ENCODE measurements at places on chromosomes 16 and 17. TPM values are rescaled to one million over a fixed set of nuclear protein-coding genes. Genes with fewer than 3 reads are reported as not detected.

DNA sequence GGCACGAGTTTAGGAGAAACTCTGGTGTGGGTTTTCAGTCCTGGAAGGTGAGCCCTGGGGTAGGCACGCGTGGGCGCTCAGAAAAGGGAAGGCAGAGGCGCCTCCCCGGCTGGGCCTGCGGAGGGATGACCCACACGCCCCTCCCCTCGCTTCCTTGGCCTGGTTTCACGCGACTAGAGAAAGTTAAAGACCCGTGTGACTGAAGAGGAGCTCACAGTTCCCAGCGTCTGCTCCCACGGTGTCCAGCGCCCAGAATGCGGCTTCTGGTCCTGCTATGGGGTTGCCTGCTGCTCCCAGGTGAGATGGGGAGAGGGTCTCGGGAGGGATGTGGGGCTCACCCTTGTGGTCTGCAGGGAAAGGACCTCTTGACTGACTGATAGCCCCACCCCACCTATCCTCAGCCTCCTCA lies at the start of gene CD300LG:
TSS of gene CD300LG (plus strand) at position 214 of the 409 bp plus-strand sequence. CDS start at position 255, 41 bp downstream.
- DNase-seq: no peak

DNA sequence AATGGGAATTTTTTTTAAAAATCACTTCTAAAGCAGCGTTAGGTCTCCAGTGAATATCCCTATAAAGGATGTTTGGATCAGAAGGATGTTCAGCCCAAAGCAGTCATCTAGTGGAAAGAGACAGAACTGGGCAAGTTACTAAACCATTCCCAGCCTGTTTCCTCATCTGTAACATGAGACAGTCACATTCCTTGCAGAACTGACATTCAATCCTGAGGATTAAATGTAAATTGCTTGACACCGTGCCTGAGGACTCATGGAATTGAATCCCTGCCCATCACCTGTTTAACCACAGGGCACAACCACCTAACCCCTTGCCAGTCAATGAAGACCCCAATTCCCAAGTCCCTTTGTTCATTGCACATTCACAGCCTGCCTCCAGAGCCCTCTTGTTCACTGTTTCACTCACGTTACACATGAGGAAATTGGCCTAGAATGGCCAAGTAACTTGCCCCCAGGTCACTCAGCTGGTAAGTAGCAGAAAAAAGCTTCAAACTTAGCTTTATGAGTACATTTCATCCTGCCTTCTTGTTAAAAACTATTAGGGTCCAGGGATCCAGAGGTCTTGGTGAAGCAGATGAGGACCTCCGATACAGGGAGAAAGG lies 1.4 kb downstream of the CMTM2 start:
- no peak for DNase-seq

GRCh38 chr17:80374039-80374731 lies 40.8 kb upstream of the ENDOV start:
- no peak for DNase-seq

DNA sequence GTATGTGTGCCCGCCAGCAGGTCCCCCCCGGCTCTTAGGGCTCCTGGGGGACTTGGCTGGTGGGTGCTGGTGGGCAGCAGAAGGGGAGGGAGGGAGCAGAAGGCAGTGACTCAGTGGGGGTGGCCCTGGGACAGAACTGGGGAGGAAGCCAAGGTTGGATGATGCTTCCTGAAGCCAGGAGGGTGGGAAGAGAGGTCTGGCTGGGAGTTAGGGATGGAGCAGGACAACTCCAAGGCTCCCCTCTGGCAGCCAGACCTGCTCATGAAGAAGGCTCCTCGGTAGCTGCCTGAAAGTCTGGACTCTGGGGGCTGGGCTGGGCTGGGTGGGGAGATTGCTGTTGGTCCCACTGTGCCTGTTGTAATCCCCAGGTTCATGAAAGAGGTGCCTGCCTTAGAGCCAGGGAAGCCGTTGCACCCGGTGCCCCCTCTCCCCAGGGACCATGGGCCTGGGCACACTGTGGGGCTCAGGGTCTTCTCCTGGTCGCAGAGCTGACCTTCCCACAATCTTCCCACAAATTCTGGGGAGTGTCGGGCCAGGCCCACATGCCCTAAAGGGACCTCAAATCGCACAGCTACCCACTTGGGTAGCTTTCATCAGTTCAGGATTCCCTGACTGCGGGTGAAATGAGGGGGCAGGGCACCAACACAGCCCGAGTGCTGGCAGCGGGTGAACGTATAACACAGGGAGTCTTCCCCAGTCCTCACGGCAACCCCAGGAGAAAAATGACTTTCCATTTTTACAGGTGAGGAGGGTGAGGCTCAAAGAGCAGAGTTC lies 1.1 kb upstream of the PLEKHG4 start:
- no peak for DNase-seq

DNA sequence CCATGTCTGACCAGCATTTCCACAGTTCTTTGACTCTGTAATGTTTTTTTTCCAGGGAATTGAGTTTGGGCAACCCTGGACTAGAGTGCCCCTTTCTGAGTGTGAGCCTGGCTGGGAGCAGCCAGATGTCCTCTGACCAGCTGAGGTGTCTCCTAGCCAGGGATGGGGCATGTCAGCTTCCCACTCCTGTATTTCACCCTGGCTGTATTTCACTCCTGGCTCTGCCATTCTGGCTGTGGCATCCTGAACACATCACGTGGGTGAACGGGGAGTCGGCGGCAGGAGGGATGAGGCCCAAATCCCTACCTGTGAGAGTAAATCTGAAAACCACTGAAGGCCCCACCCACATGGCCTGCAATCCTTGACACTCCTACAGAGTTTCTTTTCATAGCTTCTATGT lies 31.3 kb downstream of the KDM8 start:
- no peak for DNase-seq

- no peak for DNase-seq
Measured at GRCh38 chr17:3956983-3957382, 7.3 kb downstream of the ATP2A3 start.

GRCh38 chr17:30376621-30377452 lies 1.9 kb upstream of the CPD start:
- peak; percentile 52 for DNase-seq

- no peak for DNase-seq
Measured at GRCh38 chr16:49524947-49525315, 151.3 kb downstream of the C16orf78 start.

DNA sequence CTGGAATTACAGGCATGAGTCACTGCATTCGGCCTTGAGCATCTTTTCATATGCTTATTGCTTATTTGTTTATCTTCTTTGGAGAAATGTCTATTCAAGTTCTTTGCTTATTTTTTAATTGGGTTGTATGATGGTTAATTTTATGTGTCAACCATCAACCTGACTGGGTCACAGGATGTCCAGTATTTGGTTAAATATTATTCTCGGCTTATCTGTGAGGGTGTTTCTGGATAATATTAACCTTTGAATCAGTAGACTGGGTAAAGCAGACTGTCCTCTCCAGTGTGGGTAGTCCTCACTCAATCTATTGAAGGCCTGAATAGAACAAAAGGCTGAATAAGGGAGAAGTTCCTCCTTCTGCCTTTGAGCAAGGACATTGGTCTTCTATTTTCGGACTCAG lies 142.0 kb downstream of the SSH2 start:
- DNase-seq: no peak

- DNase-seq: no peak
Measured at GRCh38 chr16:87012954-87013938, 303.9 kb downstream of the C16orf95 start.

GRCh38 chr16:1612320-1613111 lies at the start of gene CRAMP1:
Gene CRAMP1, plus strand, starts transcription at chr16:1612360. Its CDS starts 2,280 bp downstream, at chr16:1614640.
- DNase-seq: peak; percentile 46

- no peak for DNase-seq
Measured at GRCh38 chr17:51739245-51739886, 419.1 kb downstream of the CA10 start.

DNA sequence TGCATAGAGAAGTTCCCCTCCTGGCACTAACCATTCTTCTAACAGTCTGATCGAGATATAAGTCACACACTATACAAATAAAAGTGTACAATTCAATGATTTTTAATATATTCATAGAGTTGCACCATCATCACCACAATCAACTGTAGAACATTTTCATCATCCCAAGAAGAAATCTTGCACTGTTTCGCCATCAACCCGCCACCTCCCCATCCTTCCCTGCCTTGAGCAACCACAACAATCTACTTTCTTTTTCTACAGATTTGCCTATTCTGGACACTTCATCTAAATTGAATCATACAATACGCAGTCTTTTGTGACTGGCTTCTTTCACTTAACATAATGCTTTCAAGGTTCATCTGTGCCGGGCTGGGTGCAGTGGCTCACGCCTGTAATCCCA lies 33.0 kb upstream of the GUCY2D start:
- DNase-seq: no peak

DNA sequence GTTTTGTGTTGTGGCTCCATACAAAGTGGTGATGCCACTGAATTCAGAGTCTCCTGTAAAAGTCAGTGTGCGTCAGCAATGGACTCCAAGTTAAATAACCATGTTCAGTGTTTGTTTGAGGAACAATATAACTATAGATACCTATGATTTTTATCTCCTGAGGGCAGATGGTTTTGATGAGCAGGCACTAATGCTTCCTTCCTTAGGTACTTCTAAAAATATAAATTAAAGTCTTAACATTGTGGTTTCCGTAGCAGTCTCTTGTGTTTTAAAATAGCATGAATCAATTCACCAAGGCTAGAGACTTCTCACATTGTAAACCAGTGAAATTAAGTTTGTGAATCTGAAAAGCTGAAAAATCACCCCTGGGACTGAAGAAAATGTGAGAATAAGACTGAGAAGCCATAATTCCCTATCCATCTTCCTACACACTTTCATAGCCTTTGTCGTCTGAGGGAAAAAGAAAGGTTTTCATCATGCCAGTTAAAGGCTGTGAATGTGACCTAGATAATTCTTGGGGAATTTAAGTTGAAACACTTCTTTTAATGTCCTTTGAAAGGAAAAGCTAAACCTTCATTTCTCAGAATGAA lies 1502.9 kb downstream of the CDH11 start:
- DNase-seq: no peak

DNA sequence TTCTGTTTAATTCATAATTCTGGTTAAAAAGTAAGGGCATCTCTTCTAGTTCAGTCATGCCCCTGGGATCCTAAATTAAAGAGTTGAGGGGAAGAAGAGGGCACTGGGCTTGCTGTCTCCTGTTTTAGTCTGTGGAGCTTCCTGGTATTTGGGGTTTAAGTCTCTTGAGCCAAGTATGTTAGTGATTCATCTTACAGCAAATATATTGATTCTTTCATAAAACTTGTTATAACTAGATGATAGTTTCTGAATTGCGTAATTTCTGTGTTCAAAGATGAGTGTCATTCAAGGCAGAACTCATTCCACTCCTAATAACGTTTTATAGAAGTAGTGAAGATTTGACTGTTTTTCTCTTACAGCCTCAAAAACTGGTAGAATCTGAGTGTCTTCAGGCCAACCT lies 1.7 kb downstream of the TXNDC17 start:
- DNase-seq: no peak

MNT gene
- 47.4 TPM for total RNA-seq

TOP2A gene
- total RNA-seq: 2.9 TPM

KRT20 gene
- 4.7 TPM for total RNA-seq

SCNN1G gene
- total RNA-seq: 18.9 TPM

IRX5 gene
- 0.42 TPM for total RNA-seq

PRAC2 gene
- not detected for total RNA-seq

ZFP90 gene
- 33.6 TPM for total RNA-seq

MKS1 gene
- 28.7 TPM for total RNA-seq

CDH15 gene
- total RNA-seq: not detected

ADAD2 gene
- 0.42 TPM for total RNA-seq

CRISPLD2 gene
- 192 TPM for total RNA-seq
